Non-pigmented ciliary epithelial cell (primary cell): ENCODE measurements at places on chromosomes 6 and 20.

- no peak for DNase-seq
These were observed 71.2 kb downstream of the SESN1 start for GRCh38 chr6:109023356-109023925.

GRCh38 chr6:147441751-147442150, 66.7 kb upstream of the SAMD5 start:
- DNase-seq = no peak

DNA sequence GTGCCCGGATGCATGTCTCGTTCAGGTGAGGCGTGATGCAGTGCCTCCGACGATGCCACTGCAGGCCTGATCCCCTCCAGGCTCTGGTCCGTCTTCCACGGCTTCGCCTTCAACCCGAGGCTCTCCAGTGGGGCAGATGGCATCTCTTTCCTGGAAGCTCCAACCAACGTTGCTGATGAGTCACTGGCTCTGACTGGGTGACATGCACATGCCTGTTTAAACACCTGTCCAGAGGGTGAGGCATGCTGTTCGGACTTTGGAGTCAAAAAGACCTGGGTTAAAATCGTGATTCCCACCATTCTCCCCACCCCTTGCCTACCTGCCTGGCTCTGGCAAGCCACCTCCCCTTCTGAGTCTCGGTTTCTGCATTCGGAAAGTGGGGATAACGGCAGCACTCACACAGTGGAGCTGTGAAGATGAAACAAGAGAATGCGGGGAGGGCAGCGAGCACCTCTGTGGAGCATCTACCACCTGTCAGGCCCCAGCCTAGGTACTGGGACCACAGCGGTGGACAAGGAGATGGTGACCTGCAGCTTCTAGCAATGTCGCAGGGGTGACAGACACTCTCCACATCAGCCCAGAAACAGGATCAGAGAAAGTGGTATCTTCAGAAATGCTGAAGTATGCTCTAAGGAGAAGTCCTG, 8.5 kb upstream of the EDN3 start:
- no peak for DNase-seq

DNA sequence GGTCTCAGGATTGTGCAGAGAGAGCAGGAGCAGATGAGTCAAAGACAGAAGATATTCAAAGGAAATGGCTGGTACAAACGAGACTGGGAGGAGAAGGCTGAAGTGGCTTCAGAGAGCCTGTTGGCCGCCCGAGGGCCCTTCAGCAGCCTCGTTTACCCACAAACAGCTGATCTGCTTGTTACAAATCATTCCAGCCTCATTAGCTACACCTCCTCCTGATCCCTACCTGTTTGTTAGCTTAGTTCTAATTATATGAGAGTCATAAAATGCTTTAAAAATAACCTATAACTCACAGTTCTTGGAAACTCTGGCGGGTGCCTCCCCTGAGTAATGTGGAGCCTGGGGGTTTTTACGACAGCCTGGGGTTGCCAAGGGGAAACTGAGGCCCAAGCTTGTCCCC, 12.6 kb downstream of the GLP1R start:
- no peak for DNase-seq

DNA sequence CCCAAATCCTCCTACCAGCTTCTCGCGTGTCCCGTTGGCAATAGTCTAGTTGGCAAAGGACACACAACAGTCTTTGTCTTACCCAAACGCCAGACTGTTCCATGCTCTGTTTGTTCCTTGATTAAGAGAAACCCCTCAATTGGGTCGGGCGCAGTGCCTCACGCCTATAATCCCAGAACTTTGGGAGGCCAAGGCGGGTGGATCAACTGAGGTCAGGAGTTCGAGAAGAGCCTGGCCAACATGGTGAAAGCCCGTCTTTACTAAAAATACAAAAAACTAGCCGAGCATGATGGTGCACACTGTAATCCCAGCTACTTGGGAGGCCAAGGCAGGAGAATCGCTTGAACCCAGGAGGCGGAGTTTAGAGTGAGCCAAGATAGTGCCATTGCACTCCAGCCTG, 153.7 kb downstream of the GRM4 start:
- DNase-seq = no peak

- DNase-seq = no peak
These were observed 22.6 kb downstream of the PIGU start for GRCh38 chr20:34654207-34654744.

DNA sequence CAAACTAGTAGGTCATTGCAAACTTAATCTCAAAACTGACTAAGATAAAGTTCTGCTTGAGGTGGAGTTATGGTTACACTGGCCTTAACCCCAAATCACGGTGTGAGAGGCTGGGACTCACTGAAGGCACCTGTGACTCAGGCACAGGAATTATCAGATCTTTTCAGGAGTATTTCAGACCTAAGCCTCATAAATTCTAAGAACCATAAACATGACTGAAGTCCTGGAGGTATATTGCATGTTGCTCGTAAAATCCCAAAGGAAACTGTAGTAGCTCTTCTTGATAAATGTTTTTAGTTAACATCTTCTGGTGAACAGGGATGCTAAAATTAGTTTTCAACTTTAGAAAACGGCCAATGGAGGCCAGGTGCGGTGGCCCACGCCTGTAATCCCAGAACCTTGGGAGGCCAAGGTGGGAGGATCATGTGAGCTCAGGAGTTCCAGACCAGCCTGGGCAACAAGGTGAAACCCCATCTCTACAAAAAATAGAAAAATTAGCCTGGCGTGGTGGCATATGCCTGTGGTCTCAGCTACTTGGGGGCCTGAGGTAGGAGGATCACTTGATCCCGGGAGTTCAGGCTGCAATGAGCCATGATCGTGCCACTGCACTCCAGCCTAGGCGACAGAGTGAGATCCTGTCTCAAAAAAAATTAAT, 36.5 kb downstream of the DZANK1 start:
- no peak for DNase-seq

- DNase-seq = no peak
These were observed 285.4 kb upstream of the CHD6 start for GRCh38 chr20:41903586-41903985.
